GM12864 (cell line): ENCODE measurements at places on chromosomes 4 and X.

DNA sequence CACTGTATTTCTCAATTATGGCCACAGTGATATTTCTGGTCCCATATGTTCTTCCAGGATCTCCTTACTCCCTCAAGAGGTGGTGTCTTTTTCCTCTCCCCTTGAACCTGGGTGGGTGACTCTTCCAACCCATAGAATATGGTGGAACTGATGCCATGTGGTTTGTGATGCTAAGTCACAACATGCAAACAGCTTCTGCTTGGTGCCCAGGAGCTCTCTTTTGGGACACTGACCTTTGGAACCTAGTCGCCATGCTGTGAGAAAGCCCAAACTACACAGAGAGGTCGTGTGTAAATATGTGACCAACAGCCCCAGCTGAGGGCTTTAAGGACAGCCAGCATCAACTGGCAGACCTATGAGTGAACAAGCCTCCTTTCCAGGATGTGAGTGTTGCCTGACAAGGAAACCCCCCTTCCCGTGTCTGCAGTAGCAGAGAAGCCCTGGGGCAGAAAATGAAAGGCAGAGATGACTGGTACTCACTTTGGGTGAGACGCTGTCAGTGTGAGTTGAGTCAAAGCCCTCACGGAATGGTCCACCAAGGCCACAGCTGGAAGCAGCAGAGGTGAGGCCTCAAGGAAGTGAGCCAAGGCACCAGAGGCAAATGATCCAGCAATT is 223.4 kb downstream of the BCOR start:
- peak; percentile 82 for DNase-seq

DNA sequence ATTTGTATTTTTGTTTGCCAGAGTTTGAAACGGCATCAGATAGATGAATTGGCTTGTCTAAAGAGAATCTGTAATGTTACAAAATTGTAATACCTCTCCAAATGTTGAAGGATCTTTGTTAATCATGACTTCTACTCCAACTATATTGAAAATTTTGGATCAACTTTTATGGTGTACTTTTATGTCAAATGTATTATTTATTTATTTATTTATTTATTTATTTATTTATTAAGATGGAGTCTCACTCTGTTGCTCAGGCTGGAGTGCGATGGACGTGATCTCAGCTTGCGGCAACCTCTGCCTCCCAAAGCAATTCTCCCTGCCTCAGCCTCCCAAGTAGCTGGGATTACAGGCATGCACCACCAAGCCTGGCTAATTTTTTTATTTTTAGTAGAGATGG is 36.0 kb downstream of the RPA4 start:
- no peak for DNase-seq

DNA sequence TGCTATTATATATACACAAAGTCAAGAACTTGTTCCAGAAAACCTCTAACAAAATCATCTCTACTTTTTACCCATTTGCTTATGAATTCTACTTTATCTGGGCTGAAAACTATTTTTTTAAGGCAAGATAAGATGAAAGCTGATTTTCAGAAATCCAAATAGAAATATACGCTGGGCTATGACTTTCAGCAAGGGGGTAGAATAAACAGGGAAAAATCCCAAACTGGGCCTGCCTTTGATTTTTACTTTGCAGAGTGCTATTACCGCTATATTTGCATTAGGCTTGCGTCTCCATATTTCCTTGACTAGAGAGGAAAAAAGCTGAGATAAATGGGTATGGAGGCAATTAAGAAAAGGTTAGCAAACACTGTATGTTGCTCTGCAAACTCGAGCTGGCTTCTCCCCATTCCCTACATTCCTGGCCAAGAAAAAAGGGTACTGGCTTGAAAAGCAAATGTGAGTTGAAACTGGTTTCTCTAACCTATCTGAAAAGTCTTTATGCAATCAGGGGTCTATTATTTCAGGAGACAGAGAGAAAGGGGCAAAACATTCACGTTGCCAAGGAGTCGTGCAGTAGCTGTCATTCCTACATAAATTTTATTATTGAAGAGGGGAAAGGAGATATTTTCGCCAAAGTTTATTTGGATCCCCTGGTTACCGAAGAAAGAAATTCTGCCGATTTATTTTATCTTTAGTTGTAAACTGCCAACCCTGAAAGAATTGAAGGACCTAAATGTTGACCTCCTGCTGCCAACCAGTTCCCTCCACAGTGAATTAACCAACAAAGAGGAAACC is 2.2 kb downstream of the TMEM47 start:
- no peak for DNase-seq

- no peak for DNase-seq
These were observed 309.5 kb upstream of the CPXCR1 start for GRCh38 chrX:88437563-88437962.

- DNase-seq: no peak
These were observed 13.1 kb downstream of the SLC25A5 start for GRCh38 chrX:119481323-119481801.

GRCh38 chr4:16417198-16417597 is 190.9 kb upstream of the TAPT1 start:
- DNase-seq: no peak

DNA sequence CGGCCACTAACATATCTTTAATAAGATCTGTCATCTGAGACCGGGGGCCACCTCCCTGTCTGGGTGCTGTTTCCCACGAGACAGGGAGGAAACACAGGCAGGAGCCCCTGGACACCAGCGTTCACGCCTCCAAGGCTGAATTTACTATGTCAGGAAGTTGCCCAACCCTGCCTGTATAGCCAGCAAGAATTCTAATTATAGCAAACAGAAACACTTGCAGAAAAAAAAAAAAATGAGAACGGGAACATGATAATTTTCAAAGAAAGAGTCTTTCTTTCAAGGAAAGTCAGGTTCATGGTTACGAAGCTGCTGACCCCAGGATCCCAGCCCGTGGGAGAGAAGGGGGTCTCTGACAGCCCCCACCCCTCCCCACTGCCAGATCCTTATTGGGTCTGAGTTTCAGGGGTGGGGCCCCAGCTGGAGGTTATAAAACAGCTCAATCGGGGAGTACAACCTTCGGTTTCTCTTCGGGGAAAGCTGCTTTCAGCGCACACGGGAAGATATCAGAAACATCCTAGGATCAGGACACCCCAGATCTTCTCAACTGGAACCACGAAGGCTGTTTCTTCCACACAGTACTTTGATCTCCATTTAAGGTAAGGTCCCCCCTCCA is at the start of gene IL3RA:
Gene IL3RA (plus strand): TSS at position 455 of the 613 bp plus-strand sequence. CDS start 4,981 bp downstream, outside the sequence.
- no peak for DNase-seq

DNA sequence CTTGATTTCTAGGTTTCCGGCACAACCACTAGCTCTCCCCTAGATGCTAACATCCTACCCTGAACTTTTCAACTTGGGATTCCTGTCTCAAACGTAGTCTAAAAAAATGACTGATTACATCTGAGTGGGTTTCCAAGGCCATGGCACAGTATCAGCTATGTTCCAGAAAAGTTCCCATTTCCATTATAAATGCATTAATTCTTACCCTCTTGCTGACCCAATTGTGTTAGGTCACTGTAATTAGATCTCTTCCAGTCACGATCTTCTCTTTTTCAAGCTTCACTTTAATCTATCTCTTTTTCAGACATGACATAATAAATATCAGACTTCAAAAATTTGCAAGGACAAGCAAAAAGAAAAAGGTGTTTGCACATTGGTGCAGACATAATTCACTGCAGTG is 50.6 kb upstream of the PDE5A start:
- DNase-seq: no peak

- DNase-seq: no peak
These were observed 5.5 kb upstream of the SMIM20 start for GRCh38 chr4:25908491-25908901.

DNA sequence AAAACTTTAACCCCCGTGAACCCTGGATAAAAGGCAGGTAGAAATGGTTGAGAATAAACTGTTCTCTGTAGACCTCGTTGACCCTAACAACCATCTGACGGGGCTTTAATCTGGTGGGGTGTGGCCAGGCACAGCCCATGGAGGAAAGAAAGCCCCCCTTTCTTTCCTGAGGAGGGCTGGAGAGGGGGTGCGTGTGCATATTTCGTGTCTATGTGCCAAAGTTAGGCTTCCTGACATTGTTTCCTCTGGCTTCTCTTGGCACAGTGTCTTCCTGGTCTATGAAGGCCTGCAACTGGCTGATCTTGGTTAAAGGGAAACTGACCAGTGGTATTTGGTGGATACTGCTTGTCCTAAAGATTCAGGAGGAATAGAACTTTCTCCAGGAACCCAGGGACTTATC is 97.1 kb downstream of the MGST2 start:
- no peak for DNase-seq

DNA sequence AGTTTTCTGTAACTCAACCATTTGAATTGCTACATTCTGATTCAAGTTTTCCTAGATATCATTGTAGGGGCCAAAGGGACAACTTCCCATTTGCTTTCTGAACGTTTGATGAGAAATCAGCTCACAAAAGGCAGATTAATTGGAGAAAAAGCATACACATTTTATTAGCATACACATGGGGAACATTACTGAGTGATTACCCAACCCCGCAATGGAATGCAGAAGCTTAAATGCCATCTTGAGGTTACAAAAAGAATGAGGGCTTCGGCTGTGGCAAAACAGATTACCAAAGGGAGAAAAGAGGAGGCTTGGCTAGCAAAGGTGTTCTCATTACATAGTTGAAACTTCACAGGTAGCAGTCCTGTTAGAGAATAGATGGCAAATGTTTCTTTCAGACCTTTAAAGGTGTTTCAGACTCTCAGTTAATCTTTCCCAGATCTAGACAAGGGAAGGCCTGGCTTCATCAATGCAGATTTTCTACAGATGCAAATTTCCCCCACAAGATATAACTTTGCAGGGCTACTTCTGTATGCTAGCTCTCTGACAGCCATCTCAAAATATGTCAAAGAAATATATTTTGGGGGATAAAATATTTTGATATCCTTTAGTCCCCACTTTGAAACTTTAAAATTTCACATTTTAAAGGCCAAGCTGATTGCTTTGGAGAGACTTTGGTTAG is 26.5 kb upstream of the HERC6 start:
- DNase-seq: no peak

- no peak for DNase-seq
These were observed 58.4 kb upstream of the HS3ST1 start for GRCh38 chr4:11487139-11487538.

DNA sequence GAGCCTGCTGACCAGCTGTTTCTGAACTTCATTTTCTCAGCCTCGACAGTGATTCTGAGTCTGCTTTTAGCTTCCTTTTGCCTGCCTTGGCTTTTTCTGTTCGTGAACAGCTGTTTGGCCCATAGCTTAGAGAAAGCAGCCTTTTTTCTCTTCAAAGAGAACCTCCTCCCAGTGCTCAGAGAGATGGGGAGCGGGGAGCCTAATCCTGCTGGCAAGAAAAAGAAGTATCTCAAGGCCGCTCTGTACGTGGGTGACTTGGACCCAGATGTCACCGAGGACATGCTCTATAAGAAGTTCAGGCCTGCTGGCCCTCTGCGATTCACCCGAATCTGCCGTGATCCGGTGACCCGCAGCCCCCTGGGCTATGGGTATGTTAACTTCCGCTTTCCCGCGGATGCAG is 756 bp downstream of the PABPC5 start:
- DNase-seq: no peak

DNA sequence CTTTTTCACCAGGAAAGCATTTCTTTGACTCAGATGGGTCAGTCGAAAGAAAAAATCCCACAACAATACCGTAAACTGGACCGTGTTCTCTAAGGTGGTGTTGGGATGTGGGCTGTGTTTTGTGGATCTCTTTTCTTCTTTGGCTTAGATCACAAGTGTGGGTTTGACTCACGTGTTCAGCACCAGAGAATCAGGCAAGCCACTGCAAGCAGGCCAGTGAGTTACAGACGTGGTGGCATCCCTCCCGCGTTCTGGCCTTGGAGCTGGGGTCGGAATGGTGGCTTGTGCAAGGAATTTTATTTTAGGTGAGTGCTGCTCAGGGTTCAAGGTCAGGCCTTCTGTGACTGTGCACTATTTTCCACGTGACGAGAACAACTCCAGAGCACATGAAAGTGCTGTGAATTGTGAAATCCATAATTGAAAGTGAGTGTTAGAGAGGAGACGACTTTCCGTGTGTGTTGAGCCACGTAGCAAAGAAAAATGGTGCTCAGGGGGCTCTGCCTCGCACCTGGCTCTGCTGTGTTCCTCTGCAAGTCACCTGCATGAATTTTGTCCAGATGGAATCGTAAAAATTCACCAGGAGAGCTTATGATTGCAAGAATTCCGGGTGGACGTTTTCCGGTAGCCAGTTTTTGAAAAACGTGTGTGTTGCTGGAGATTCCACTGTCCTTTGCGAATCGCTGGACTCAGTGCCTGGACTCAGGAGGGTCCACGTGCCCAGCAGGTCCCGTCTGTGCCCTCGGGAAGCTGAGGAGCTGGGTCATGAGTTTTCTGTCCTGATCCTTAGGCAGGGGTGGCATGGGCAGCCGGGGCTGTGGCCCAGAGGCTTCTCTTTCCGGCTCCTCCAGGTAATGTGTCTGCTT is 33.6 kb upstream of the HGFAC start:
- DNase-seq: no peak

DNA sequence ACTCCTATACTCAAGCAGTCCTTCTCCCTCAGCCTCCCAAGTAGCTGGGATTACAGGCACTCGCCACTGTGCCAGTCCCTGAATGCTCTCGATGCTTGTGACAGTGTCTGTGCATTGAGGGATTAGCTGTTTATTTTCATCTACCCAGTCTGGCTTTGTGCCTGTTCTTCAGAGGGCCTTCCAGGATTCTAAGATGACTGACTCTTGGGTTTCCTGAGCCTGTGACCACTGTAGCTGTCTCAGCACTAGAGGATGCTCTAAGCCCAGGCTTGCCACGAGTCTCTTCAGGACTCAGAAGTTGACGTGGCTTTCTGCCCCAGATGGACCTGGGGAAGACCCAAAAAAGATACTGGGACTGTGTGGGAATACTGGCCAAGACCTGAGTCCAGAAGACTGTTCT is 201.4 kb downstream of the ARHGAP10 start:
- DNase-seq: no peak

GRCh38 chr4:41712425-41712824 is 36.1 kb downstream of the PHOX2B start:
- no peak for DNase-seq

DNA sequence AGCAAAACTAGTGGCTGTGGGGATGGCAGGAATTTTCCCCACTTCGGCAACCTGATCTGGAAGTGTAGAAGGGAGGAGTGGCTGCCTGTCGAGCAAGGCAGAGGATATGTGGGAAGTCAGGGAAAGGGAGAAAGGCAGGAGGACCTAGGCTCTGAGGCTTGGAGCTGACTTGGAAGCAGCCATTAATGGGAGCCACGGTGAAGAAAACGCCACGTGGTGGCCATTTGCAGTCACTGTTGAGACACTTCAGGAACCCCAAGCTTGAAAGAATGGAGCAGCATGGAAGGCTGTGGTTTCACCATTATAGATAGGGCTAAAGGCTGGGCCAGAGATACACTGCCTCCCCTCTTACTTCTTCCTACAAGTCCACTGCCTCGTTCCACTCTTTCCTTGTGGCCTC is 41.8 kb upstream of the MAML3 start:
- DNase-seq: no peak
